NB4 (cell line): ENCODE measurements at places on chromosomes 5 and 9.

- no peak for DNase-seq
These were observed 69.0 kb upstream of the DAPK1 start for GRCh38 chr9:87428659-87429058.

- peak; percentile 59 for DNase-seq
These were observed 91.7 kb upstream of the SHB start for GRCh38 chr9:38160613-38161215.

GRCh38 chr9:127174386-127175318, 52.2 kb upstream of the ANGPTL2 start:
- no peak for DNase-seq

- DNase-seq = no peak
These were observed 233.3 kb upstream of the GRAMD2B start for GRCh38 chr5:126189862-126190261.

DNA sequence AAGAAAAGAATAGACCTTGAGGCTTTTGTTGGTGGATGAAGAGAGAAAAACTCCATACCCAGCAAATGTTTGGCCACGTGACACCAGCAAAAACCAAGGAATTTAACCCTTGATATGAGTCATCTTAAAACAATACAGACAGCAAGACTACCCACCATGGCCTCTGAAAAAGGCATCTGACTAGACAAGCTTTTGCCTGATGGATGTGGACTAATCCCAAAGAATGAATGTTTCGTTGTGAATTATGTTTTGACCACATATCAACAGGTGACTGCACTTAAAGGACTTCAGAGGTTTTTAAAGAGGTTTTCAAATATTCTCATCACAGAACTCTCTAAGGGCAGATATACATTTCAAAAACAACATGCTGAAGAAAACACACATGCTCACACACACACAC, 33.0 kb upstream of the SLC1A3 start:
- no peak for DNase-seq

- no peak for DNase-seq
These were observed 5.7 kb upstream of the LARP1 start for GRCh38 chr5:154749491-154749890.

DNA sequence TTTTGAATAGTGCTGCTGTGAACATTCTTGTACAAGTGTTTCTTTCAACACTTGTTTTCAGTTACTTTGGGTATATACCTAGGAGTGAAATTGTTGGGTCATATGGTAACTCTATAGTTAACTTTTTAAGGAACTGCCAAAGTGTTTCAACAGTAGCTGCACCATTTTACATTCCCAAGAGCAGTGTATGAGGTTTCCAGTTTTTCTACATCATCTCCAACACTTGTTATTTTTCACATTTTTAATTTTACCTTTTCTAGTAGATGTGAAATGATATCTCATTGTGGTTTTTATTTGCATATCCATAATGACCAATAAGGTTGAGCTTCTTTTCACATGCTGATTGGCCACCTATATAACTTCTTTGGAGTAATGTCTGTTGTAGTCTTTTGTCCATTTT, 40.0 kb upstream of the FOXE1 start:
- no peak for DNase-seq

DNA sequence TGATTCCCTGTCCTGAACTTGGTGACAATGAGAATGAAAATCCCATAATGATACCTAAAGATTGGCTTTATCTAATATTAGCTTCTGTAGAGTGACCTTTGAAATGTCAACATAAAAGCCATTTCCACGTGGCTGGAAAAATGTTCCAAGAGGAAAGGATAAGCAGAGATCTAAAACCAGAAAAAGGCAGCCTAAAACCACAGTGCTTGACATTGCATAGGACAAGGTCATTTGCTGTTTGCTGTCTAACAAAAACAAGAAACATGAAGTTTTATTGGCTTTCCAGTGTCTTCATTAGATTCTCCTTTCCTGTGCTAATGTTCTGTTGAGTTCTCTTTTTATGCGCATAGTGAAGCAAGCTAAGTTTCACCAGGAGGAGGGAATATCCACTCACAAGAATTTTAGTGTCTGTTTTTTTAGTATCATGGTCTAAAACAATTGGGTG, 44.6 kb downstream of the CPEB4 start:
- no peak for DNase-seq

DNA sequence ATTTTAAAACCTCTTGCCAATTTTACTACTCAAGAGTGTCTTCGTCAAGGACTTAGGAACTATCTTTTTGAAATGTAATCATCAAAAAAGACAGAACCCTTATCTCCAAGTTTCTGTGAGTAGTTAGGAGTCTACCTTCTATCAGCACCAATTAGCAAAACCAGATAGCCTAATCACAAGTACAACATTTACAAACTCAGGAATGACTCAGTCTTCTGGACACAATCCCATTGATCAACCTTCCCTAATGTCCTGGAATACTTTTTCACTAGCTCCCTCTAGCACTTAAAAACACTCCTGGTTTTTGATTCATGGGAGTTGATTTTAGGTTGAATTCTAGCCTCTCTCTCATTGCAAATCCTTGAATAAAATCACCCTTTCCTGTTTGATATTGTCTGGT, 680.7 kb downstream of the PRR16 start:
- DNase-seq = no peak

- DNase-seq = no peak
These were observed 215.1 kb upstream of the MVB12B start for GRCh38 chr9:126111556-126111955.

DNA sequence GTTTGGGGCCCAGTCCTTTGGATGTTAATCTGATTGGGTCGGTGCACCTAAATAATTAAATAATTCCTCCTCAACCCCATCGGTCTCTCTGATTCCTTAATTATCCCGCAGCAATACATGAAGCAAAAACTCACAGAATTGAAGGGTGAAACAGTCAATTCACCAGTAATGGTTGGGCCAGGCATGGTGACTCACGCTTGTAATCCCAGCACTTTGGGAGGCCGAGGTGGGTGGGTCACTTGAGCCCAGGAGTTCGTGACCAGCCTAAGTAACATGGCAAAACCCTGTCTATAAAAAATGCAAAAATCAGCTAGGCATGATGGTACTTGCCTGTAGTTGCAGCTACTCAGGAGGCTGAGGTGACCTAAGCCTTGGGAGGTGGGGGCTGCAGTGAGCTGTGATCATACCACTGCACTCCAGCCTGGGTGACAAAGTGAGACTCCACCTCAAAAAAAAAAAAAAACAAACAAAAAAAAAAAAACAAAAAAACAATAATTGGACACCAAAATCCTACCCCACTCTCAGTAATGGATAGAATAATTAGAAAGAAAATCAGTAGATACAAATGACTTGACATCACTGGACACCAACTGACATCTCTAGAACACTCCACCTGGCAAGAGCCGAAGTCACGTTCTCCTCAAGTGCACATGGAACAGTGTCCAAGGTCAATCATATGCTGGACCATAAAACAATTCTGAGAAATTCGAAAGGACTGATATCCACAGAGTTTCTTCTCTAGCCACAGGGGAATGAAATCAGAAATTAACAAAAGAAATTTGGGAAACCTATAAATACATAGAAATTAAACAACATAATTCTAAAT, 5.3 kb downstream of the ABO start:
- peak; percentile 64 for DNase-seq

GRCh38 chr5:7073666-7074065, 322.3 kb upstream of the ADCY2 start:
- no peak for DNase-seq

GRCh38 chr5:159345336-159345735, 15.0 kb upstream of the IL12B start:
- DNase-seq = peak; percentile 70

GRCh38 chr5:180135128-180135955, 63.8 kb upstream of the RNF130 start:
- DNase-seq = peak; percentile 80

DNA sequence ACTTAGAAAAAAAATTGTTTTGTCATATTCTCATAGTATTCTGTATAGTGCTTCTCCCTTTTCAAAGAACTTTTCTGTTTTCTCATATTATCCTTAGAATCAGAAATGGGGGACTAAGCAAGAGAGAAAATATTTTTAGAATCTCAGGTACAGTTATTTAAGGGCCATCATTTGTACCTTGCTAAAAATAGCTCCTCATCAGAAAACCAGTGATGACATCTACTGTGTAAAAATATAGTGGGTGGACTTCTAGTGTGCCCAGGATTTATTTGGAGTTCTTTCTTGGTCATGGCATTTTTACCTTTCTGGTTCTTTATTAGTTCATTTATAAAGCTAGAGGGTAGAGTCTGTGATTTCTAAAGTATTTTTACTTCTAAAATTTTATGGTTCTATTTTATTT, 82.5 kb downstream of the CSNK1G3 start:
- no peak for DNase-seq

- DNase-seq = peak; percentile 27
These were observed 759.3 kb upstream of the TYRP1 start for GRCh38 chr9:11933926-11934325.

DNA sequence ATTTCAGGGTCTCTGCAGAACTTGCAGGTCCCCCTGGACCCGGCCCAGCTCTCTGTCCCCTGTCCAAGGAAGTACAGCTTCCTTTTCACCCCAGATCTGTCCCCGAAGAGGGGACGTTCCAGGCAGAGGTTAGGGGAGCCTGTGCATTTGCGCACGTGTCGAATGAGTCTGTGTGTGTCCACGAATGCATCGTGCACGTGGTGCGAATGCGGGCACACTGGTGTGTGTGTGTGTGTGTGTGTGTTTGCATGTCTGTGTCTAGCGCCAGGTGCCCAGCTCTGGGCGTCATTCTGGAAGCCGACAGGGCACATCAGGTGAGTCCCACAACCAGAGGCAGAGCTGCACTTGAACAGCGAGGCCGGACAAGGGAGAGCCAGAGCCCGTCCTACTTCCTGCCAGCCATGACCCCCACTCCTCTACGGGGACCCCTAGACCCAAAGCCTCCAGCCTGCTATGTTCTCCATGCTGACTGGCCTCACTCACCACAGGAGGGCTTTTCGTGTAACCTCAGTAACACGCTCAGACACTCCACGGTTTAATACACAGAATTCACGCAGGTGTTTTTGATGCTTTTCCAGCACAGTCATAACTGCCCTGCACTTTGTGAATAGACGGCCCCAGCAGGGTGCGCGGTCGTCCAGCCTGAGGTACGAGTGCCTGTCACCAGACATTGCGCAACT, 41.3 kb upstream of the CACNA1B start:
- no peak for DNase-seq

GRCh38 chr5:96172436-96172835, 210.8 kb upstream of the ELL2 start:
- no peak for DNase-seq

DNA sequence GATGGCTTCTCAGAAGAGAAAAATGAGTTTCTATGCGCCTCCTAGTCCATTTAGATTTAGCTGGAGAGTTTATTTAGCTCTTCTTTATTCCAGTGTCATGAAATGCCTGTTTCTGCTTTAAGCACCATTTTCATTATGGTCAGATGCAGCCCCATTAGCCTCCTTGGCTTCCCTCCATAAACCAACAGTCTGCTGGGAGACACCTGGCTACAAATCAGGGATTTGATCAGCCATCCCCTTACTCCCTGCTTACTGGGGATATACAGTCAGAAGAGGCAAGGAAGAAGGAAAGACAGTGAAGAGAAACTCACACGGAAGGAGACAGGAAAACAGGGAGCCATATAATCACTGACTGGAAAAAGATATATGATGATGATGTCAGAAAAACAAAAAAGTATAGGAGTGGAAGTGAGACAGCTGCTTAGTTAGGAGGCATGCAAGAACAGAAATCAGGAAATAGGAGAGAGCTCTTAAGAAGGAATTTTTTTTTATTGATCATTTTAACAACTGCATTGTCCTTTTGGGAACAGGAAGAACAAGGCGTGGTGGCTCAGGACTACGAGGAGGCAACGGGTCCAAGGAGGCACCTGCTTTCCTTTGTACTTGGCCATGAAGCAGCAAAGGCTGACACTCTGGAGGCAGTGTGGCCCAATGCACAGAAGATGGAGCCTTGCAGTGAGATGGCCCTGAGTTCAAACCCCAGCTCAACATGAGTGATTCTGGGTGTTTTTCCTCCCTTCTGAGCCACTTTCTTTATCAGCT, 56.1 kb downstream of the MED27 start:
- no peak for DNase-seq

GRCh38 chr5:135100011-135100410, 66.0 kb upstream of the PITX1 start:
- DNase-seq = no peak

DNA sequence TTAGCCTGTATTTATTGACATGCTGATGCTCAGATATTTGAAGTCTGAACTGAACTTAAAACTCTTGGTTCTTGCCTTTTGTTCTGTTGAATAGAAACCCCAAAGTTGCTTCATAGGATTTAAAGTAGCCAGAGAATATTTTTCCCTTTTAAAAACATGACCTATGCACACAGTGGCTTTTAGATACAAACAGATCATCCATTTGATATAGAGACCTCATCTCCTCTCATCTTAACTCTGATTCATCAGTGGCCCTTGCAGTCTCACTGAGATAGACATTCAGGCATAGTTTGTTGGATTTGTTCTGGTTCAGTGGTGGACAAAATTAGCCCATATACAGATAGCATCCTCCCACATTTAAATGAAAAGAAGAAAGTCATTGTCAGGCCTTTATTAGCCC, 43.5 kb upstream of the PJA2 start:
- no peak for DNase-seq

- DNase-seq = no peak
These were observed 161.2 kb upstream of the PITX1 start for GRCh38 chr5:135195270-135195608.

GRCh38 chr9:124349267-124349666, 66.0 kb downstream of the PSMB7 start:
- no peak for DNase-seq

DNA sequence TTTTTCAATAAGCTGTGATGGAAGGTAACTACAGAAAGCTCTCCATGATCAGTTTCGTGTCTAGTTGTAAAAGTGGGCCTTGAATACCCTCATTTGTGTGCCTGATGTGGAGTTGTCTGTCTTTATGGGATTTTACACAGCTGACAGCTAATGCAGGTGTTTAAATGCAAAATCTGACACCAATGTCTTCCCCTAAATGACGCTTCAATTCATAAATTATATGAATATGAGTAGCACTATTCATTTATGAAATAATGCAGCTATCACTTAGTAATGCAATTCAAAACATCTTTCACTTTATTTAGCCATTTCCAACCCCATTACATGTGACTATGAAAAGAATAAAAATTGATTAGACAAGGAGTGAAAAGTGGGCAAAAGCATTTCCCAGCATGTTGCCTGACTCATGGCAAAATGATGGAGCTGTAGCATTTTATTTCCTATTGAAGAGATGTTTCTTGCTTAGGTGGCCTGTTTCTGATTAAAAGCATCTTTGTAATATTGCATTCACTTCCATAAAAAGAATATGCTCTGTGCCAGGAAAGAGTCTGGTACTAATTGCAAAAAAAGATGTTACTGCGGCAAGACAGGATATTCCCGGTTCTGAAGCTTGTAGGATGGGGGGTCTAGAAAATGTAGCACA, 116.7 kb upstream of the HAPLN1 start:
- no peak for DNase-seq

GRCh38 chr9:4090491-4090890, 209.4 kb downstream of the GLIS3 start:
- DNase-seq = no peak

- peak; percentile 10 for DNase-seq
These were observed 31.1 kb downstream of the FBXW11 start for GRCh38 chr5:171975262-171975876.

GRCh38 chr9:21825637-21826036, 23.2 kb downstream of the MTAP start:
- no peak for DNase-seq
